ENCODE measurements at places on chromosomes 2 and 18.

GRCh38 chr18:52569492-52569891, 229.5 kb downstream of the DCC start:
- no peak for DNase-seq

GRCh38 chr18:72895548-72895947, 27.8 kb upstream of the NETO1 start:
- DNase-seq = no peak

DNA sequence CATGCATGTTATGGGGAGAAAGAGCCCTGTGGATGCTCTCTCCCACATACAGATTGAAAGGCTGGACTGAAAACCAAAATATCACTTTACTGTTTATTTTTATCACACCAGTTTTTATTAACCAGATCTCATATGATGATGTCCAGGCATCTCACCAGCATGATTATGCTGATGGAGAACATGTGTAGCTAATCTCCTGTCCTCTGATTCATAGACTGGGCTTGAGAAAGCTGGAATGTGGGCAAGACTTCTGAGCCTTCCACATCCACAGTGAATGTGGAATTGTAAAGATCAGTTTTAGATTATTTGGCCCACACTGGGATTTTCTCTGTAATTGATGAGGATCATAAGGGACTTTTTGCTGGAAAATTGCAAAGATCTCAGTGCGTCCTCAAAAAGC, 137.9 kb downstream of the ICOS start:
- no peak for DNase-seq

GRCh38 chr18:45073556-45073955, 392.9 kb downstream of the SETBP1 start:
- no peak for DNase-seq

DNA sequence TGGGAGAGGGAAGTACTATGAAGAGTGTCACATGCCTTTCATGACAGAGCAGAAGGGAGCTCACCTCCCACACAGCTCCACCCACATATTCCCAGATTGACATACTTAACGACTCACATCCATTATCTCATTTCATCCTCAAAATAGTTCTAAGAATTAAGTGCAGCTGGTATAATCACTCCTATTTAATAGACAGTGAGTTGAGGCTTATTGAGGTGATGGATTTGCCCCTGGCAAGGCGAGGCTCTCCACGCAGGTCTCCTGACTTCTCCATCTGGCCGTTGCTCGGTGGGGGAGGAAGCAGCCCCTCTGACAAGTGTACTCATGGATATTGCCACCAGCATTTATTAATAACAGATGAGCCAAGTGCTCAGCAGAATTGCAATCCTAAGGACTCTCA, 81.4 kb downstream of the TGOLN2 start:
- no peak for DNase-seq

- no peak for DNase-seq
Measured at GRCh38 chr2:233857511-233858141, 3.3 kb upstream of the HJURP start.

- DNase-seq = no peak
Measured at GRCh38 chr2:85009019-85009618, 38.2 kb downstream of the KCMF1 start.

- no peak for DNase-seq
Measured at GRCh38 chr18:21336846-21337245, 94.8 kb downstream of the GREB1L start.

DNA sequence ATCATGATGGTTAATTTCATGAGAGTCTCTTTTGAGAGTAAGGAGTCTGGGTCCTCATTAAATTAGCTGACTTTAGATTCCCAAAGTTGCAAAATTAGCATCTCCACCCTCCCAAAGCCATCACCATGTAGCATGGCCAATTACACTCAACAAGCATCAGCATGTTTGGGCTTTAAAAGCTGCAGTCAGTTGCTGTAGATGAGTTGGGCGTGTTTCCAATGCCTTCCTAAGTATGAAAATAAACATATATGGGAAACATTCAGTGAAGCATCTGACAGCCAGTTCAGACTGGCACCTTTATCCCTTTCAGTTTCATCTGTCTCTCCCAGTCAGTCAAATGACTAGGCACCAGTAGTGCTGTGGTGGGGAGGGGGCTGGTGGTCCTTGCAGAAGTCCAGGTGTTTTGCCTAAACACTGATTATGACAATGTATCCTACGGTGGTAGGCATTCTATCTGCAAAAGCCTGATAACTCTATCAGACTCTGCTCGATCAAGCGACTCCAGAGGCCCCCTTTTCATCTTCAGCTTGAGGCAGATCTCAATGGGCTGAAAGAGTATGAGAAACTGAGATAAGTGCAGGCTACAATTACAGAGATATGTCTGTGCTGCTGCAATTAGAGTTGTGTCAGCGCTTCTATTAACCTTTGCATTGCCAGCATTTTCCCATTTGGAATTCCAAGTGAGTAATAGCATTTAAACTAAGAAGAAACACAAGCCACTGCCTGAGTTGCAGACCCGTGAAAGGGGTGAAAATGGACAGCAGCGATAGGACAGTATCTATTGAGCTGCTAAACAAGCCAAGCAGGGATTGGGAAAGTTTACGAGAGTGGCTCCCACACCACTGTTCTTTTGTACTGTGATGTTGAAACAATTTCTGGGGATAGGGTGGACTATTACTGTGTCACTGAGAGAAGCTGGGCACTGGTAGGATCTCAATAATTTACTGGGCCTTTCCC, 67.3 kb upstream of the SPOPL start:
- DNase-seq = no peak

DNA sequence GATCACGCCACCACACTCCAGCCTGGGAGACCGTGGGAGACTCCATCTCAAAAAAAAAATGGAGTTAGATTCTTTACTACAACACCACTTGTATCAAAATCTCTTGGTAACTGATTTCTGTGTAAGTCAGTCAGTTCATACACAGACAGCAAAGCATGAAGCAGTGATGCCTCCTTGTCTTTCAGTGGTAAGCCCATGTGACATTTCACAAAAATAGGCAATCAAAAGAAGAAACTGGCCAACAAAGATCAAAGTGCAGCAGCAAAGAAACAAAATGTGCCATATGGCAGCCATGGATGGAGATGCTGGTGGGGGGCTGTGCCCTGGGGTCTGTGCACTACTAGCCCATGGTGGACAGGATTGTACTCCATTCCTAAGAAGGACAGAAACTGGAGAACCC, 6.7 kb upstream of the RAB12 start:
- no peak for DNase-seq

GRCh38 chr2:101419096-101419663, 31.9 kb upstream of the CREG2 start:
- no peak for DNase-seq

Measured in Right ventricle myocardium superior (tissue), 1 donor.